ENCODE measurements at places on chromosomes 2 and 18.
A peak's percentile ranks its signal among the peaks of the same experiment; 100 is the strongest.

- no peak for DNase-seq
Measured at GRCh38 chr2:68366083-68366560, 1.0 kb downstream of the PLEK start.

GRCh38 chr2:189602233-189602632, 21.6 kb upstream of the SLC40A1 start:
- no peak for DNase-seq

DNA sequence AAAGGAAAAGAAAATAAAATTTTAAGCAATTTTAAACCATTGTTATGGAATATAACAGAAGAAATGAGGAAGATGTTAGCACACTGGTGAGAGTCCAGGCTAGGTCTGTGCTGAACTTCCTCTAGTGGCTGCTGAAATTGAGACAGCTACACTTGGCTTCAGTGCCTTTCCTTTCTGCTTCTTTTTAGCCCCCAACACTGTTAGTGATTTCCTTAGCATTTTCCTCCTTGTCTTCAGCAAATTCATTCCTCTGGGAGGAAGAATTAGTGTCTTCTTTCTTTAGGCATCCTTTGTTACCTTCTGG, 47.6 kb downstream of the ITGAV start:
- DNase-seq: no peak

- no peak for DNase-seq
Measured at GRCh38 chr2:151198645-151199044, 63.0 kb downstream of the RBM43 start.

GRCh38 chr2:98012561-98012991, 16.8 kb upstream of the TMEM131 start:
- no peak for DNase-seq

- DNase-seq: peak; percentile 38
Measured at GRCh38 chr18:42053188-42053781, 98.3 kb downstream of the PIK3C3 start.

DNA sequence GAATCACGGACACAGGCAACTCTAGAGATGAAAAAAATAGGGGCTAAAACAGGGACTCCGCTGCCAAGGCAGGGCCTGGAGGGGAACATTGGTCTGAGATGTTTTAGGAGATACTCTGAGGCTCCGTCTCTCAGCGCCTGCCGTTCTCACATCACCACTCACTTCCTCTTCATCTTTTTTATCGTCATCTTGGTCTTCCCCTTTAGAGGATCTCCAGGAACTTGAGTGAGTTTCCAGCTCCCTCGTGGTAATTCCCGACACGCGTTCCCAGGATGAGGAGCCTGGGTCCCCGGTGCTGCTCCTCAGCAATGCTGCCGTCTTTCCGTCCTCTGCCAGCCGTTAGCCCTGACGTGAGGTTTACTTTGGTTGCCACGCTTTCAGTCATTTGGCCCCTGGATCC, 16.1 kb downstream of the MLPH start:
- DNase-seq: no peak

GRCh38 chr2:173884025-173884802, 81.0 kb downstream of the SP3 start:
- no peak for DNase-seq

DNA sequence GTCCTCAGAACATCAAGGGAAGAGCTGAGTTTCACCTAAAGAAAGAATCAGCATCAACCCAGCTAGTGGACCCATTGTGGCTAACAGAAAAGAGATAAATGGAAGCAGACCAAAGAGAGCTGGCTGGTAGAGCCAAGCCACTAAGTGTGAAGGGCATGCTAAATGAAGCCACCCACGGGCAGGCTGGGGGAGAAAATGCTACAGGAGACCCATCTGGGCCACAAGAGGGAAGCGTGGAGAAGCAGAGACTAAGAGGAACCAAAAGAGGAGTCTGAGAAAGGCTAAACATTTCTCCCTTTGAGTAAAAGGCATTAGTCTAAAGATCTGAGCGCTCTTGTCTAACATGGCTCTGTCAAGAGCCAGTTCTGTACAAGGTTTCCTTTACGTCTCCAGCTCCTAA, 15.8 kb downstream of the CWC22 start:
- DNase-seq: no peak

DNA sequence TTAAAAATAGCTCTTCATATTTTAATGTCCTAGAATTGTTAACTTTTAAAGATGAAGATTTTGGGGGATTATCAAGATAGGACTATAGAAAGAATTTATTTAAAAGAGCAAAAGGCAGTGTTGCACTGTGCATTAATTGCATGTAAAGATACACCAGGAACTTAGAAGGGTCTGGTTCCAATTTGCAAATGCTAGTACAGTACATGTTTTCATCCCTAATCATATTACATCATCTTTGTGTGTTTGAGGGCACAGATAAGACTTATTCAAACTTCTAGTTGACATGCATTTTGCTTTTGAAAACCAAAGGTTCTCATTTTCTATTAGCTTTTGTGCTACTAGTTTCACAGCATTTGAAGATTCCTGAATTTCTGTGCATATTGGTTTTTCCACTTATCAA, 231.7 kb upstream of the LYPD1 start:
- DNase-seq: no peak
